ENCODE measurements at places on chromosomes 12 and 14.

DNA sequence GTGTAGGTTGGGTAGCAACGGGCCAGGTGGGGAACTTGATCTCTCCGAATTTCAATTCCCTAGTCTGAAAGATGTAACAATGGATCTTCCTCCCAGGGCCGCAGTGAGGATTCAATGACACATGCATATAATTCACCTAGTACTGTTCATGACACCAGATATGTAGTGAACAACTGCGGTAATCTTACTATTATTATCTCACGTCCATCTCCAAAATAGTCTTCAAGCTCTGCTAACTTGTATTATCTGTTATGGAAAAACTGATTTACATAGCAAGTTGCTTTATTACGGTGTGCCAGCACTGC lies 26.4 kb downstream of the MOK start:
- DNase-seq = no peak

DNA sequence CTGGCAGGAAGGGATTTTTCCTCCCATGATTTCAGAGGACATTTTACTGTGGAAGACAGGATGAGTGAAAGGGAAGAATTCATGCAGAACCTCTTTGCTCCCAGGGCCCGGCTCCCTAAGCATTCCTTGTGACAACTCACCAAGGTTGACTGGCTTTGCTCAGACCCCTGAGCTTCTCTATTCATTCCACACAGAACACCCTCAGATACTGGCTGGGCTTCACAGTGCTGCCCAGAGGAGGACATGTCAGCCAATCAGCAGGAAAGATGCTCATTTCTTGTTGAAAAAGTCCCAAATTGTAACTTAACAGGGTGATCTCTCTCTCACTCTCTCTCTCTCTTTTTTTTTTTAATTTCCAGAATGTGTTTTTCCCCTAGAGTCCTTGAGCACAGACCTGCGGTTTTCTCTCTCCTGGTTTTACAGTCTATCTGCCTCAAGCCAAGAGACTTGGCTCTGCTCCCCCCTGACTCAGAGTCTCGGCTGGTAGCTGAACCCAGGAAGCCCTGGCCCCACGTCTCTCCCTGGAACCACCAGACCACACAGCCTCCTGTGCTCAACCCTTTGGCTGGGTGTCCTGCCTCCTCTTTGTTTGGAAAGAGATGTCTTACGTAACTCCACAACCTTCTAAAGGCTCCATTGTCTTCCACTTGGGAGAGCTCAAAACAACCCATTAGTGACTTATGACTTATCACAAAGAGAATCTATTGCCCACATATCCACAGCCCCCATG lies 43.9 kb downstream of the SSPN start:
- peak; percentile 93 for DNase-seq

DNA sequence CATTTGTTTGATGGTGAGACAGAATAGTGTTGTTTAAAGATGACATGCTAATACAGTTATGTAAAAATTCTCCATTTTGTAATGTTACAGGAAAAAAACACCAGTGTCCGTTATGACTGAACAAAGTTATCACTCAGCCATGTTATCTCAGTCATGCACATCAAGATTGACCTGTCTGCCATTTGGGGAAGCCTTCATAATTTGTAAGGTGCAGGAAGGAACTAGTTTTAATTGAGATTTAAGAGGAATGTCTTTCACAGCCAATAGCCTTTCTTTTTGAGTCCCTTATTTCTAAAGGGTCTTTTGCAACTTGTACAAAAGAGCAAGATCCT lies 432.2 kb downstream of the RAD51B start:
- DNase-seq = no peak

DNA sequence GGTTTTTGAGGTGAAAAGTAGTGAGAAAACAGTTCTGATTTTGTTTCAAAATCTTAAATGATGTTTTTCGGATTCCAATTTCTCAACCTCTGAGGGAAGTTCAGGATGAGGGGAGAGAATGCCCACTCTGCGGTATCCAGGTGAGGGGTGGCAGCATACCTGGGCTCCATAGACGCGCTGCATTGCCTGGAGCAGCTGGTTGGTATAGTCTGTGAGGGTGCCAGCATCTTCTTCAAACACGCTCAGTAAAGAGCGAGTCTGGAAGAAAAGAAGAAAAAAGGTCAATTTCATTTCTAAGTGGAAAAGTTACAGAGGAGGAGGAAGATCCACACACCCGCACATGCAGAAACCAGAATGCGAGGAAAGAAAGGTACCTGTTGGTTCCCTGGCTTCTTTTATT lies 7.0 kb downstream of the APPL2 start:
- DNase-seq = no peak

DNA sequence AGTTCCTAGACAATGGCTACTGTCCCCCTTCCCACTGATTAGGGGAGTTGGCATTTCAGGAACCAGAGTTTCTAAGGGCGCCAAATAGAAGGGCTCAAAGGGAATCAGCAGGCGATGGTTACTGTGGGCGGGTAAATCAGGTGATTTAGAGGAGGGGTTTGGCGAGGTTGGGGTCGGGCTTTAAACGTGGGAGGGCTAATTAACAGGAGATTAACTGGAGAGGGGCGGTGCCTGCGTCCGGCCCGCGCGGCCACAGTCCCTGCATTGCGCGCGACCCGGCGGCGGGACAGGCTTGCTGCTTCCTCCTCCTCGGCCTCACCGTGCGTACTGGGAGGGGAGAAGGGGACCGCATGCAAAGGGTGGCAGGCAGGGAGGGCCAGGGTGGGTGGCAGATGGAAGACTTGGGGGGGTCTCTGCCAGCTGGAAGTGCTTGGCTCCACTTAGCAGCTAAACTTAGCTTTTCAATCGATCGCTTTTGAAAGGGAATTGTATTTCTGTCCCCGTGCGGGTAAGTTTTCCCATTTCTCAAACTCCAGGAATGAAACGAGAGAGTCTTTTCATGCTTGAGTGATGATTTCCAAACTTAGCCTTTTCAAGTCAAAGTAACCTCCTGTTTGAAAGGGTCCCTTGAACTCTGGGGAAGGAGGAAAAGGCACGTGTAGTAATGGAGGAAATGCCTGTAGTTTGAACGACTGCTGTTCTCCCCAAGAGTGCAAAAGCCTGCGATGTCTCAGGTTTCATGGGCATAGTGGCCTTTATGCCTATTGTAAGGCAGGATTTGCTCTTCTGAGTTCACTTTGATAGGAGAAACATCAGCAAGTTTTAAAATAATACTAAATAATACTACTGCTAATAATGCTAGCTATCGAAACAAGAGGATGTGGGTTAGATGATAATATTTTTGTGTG lies at the start of gene MGST1:
TSS of gene MGST1 (plus strand) at position 255 of the 908 bp plus-strand sequence. CDS start 6,608 bp downstream, outside the sequence.
- peak; percentile 70 for DNase-seq

DNA sequence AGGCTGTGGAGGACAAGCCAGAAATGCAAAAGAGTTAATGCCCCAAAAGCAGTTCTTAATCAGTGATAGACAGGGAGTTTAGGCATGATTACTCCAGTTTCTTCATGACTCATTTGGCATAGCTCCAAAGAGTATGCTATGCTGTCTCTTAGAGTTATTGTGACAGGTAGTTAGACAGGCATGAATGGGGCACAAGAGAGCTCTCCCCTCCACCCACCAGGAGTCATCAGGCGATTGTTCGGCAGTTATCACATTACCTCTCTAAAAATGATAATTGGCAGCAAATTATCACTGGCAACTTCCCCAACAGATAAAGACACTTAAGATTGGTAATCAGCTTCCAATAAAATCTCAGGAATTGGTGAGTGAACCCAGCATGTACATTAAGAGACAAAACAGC lies 320.1 kb downstream of the DAD1 start:
- no peak for DNase-seq

DNA sequence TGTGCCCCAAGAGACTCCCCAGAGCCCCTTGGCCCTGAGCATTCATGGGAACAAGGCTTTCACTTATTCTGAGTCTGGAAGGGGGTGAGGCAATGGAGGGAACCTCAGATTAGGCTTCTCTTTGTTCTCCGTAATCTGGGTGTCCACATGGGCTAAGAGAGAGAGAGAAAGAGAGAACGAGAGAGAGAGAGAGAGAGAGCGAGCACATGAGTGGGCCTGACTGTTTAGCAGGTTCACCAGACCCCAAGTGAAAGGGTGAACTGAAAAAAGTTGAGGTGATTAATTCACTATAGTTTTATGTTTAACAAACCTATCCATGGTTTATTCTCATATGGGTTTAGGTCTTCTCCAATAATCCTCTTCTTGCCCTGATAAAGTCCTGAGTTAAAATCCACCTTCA lies 183.4 kb upstream of the VASH1 start:
- no peak for DNase-seq

- no peak for DNase-seq
These were observed 24.4 kb upstream of the SERPINA4 start for GRCh38 chr14:94536836-94537235.

GRCh38 chr12:117309276-117309925 lies 52.0 kb downstream of the NOS1 start:
- DNase-seq = no peak

DNA sequence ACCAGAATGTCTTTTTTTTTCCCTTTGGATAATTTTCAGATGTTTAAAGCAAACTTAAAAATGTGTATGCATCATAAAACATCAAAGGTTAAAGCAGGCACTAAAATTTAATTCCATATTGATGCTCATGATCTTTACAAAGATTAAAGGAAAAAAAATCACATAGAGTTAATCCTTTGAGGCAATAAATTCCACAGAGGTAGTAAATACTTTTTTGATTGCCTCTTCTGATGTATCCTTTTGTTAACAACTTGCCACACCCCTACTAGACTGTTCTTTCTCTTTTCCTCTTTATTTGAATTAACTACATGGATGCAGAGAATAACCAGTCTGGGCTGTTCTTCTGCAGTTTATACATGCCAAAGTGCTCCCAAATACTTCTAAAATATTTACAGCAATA lies 45.2 kb upstream of the KCNJ8 start:
- DNase-seq = no peak

DNA sequence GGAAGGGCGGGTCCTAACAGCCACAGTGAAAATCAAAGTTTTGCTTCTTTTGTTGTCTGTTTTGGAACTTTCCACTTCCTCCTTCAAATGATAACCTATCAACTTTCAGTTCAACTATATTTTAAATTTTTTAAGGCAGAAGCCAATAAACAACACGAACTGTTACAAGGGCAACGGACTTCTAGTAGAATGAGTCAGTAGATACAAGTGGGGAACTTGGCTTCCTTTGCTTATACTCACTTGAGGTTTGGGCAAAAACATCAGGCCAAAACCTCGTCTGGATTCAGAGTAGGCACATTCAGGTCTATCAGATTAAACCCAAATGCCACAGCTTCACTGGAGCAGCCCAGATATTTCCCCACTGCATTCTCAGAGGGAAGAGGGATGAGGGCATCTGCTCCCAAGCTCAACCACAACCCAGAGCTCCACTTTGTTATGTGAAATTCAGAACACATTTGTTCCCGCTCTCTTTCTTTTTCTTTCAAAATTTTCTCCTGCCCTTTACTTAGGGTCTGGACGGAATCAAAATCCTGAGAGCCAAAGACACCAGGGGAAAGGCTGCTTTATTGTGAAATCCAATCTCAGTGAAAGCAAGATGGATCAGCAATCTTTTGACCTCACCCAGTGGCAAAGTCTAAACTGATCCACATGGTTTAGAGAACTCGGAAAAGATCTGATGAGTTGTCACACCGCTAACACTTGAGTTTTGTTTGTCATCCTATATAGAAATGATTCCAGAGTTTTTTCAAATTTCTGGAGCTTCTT lies 152.5 kb upstream of the BTG1 start:
- DNase-seq = peak; percentile 76

DNA sequence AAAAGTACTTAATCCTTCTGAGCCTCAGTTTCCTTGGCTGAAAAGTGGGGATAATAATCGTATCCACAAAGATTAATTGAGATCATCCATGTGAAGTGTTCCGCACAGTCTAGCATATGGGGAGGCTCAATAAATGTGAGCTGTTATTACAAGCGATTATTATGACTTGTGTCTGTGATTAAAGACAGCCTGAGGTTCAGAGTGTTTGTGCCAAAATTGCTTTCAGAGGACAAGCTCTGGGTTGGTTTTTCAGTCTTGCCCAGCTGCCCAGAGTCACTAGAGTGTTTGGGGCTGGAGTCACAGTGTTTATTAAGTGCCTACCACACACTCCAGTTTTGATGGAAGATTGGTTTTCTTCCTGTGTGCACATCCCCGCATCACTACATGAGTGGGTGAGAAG lies 53.5 kb downstream of the NTF3 start:
- no peak for DNase-seq

GRCh38 chr14:35050652-35051051 lies 4.6 kb downstream of the FAM177A1 start:
- peak; percentile 66 for DNase-seq

- DNase-seq = no peak
These were observed 8.5 kb downstream of the AMN start for GRCh38 chr14:102930753-102931579.

DNA sequence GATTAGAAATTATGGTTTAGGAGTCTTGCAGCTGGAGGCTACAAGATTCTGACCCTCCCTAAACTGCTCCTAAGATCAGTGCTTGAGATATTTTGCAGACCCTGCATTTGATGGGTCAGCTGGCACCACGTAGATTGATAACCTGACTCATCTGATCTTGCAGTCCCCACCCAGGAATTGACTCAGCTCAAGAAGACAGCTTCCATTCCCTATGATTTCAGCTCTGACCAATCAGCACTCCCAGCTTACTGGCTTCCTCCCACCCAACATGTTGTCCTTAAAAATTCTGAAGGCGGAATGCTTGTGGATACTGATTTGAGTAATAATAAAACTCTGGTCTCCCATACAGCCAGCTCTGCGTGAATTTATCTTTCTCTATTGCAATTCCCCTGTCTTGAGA lies 23.2 kb upstream of the MTHFD1 start:
- no peak for DNase-seq

GRCh38 chr12:123160801-123161487 lies 10.1 kb upstream of the PITPNM2 start:
- no peak for DNase-seq

- no peak for DNase-seq
These were observed 24.6 kb upstream of the APOF start for GRCh38 chr12:56387152-56387736.

GRCh38 chr12:68623984-68624383 lies 13.3 kb downstream of the RAP1B start:
- peak; percentile 51 for DNase-seq

DNA sequence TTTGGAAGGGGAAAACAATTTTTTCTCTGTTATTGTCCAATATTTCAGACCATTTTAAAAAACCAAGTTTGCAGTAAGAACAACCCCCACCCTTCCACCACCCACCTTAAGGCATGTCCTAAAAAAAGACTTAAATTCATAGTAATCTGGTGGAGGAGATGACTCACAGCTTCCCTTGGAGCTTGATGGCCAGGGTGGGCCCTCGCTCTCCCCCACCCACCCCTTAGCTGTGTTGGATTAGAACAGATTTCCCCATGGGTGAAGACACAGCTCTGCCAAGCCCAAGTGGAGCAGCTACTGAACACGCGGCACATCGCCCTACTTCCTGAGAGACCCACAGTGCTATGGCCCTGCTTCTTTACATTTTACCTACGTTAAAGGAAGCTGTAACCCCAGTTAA lies 140.3 kb downstream of the GCH1 start:
- DNase-seq = no peak

Measured in AG20443 (cell line).